ENCODE measurements at places on chromosomes 2 and 18.

DNA sequence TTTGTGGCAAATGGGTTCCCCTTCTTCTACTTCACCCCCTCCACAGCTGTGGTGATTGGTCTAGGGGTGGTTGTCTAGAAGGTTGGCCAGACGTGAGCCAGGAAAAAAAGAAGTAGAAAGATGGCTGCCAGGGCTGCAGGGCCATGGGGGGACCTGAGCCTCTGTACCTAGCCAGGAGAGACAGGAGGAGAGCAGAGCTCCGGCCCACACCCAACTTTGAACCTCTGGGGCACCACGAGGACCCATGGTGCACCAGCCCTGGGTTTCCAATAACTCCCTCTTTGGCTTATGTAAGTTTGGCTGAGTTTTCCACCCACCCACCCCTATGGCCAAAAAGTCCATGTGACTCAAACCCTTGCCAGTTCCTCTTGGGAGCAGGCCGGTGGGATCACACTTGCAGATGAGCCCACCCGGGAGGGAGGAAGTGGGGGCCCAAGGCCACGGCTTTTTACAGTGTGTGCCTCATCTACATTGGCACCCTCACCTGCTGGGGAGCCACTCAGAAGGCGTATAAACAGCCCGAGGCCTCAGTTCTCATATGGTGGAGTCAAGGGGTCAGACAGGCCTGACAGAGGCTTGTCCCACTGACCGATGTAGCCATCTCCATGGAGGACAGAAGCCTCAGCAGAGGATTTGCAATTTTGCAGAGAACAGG, 293.1 kb upstream of the HDAC4 start:
- DNase-seq, result no peak

GRCh38 chr18:2508678-2509077, 62.6 kb downstream of the METTL4 start:
- no peak for DNase-seq

DNA sequence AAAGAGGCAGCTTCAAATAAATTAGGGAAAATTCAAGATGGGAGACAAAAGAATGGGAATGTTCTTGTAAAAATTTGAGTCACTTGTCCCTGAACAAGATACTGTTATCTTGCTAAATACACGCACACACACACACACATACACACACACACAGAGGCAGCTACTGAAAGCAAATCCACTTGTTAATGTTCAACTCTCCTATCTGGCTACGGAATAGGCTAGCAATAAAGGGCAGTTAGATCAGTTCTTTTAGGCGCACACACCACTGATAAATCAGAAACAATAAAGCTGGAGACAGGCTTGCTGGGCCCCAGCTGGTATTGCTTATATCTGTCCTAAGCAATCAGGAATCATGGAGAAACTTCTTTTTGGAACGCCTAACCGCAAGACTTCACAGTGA, 461.6 kb downstream of the BCL11A start:
- DNase-seq, result no peak

GRCh38 chr2:149050188-149050587, 11.7 kb downstream of the LYPD6B start:
- no peak for DNase-seq

DNA sequence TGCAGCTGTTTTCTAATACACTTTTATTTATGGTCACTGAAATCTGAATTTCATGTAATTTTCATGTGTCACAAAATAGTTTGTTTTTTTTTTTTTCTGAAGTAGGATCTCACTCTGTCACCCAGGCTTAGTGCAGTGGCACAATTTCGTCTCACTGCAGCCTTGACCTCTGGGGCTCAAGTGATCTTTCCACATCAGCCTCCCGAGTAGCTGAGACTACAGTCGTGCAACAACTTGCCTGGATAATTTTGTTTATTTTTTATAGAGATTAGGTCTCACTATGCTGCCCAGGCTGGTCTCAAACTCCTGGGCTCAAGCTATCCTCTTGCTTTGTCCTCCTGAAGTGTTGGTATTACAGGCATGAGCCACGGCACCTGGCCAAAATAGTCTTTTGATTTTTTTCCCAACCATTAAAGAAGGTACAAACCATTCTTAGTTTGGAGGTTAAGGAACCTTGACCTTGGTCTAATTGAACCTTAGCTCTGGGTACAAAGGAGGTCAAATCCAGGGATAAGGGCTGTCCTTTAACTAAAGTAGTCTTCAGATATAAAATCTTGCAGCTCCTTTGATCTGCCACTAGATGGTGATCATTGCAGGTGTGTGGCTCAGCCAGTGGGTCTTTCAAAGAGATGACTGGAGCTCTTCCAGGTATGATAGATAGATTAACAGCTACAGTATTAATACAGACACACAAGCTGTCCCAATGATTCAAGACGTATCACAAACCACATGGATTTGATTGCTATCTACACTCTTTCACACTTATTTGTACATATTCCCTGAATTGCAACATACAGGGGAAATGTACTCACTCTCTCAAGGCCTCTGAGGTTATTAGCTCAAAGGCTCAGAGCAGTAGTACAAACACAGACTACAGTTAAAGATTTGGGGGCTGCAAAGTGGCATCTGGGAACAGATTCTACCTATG, 4.7 kb upstream of the KRCC1 start:
- peak; percentile 65 for DNase-seq

GRCh38 chr2:230956827-230957755, 32.0 kb upstream of the GPR55 start:
- DNase-seq, result peak; percentile 44

DNA sequence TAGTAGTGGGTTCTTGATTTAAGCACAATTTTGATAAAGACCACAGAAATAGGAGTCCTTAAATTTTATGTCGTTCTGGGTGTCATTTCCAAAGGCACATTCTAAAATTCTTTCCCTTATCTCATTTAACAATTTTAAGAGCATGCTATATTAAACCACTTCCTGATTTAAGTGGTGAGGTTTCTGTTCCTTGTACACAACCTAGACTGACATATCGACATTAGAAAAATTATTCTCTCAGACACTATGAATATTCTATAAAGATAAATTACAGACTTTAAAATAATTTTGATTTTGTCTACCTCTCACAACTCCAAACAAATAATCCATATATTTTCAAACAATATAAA, 923.8 kb downstream of the LRP1B start:
- no peak for DNase-seq

DNA sequence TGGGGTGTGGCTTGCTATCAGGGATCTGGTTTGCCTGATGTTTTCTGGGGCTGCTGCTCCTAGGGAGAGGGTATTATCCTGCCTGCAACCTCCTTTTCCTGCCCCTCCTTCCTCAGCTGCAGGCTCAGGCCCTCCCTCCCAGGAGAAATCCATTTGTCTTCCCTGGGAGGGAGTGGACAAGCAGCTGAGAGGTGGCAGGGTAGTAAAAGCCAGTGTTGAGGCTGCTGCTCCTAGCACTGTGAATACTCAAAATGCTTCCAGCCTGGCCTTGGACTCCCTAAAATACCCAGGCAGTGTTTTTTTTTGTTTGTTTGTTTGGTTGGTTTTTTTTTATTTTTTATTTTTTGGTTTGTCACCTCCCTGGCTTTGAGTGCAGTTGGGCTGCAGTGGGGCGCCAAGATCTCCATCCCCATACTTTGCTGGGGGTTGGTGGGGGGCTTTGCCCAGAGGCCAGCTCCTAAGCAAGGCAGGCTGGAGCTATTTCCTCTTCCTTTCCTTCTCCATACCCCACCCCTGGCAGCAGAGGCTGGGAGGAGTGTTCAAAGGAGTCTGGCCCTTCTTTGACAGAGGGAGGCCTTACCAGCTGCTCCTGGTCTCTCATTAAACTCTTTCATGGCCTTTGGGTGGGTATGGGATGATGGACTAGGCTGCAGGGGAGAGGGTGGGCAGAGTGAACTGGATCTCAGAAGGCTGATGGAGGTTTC, 13.6 kb downstream of the HOXD3 start:
- DNase-seq, result no peak

GRCh38 chr2:142989273-142990204, 112.1 kb downstream of the KYNU start:
- peak; percentile 17 for DNase-seq

GRCh38 chr2:79950526-79950925, 354.0 kb downstream of the LRRTM1 start:
- no peak for DNase-seq

DNA sequence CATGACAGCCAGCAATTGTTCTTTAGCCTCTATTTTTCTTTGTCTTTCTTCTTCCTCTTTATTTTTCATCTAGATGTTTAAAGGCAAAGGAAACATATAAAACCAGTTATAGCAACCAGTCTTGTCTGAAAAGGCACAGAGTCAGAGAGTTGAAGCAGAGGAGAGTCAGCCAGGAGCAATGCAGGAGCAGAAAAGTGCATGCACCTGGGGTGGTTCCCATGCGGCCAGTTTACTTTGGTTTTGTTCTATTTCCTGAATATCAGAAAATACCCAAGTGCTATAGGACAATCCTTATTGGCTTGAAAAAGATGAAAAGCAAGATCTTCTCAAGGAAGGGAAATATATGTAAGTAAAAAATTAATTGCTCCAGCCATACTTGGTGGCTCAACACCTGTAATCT, 44.9 kb downstream of the CFAP210 start:
- no peak for DNase-seq

Measured in DMS79 treated with DMSO at 0.1 percent for 48 hours (cell line).